Tibial nerve (tissue), 4 donors: ENCODE measurements at places on chromosomes 7 and 10.

GRCh38 chr7:110850224-110850623, 240.7 kb upstream of the LRRN3 start:
- DNase-seq: no peak

- no peak for DNase-seq
These were observed 31.1 kb upstream of the PLEKHS1 start for GRCh38 chr10:113720386-113720785.

DNA sequence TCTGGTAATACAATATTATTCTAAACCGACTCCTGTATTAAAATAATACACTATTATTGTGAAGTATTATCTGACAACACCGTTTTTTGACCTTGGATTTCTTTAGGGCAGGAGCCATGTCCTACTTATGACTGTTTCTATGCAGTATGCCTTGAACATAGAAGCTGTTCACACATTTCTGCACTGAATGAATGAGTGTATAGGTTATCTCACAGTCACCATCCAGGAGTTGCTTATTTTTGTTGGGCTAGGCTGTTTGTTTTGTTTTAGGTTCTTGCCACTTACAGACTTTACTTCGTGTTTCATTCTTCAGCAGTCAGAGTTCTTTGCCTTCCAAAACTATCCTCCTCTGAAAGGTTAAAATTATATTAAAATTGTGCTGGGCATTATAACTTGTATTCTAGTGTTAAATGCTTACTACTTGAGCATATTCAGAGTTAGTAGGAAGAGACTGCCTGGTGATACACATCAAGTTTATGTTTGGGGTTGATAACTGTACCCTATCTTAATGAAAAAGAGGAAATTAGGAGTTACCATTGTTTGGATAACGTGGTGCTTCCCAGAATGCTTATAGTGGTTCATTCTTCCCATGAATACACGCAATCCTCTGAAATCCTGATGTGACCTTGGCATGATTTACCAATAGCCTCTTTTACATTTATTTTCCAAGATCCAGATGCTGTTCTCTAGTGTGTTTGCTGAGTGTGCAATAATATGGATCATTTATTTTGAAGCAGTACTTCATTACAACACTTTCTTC, 1.7 kb downstream of the RALA start:
- no peak for DNase-seq

DNA sequence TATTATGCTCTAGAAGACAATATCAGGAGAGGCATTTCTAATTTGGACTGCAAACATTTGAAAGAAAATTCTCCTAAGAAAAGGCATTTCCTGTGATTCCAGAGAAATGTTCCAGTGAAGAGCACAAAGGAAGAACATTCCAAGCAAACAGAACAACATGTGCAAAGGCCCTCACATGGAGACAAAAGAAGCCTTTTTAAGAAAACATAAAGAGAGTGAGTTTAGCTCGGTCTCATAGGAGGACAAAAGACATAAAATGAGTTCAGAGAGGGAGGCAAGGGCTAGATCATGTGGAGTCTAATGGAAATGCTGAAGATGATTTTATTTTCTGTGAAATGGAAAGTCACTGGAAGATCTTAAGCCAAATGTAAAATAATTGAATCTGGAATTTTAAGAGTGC, 269.8 kb upstream of the HGF start:
- no peak for DNase-seq

DNA sequence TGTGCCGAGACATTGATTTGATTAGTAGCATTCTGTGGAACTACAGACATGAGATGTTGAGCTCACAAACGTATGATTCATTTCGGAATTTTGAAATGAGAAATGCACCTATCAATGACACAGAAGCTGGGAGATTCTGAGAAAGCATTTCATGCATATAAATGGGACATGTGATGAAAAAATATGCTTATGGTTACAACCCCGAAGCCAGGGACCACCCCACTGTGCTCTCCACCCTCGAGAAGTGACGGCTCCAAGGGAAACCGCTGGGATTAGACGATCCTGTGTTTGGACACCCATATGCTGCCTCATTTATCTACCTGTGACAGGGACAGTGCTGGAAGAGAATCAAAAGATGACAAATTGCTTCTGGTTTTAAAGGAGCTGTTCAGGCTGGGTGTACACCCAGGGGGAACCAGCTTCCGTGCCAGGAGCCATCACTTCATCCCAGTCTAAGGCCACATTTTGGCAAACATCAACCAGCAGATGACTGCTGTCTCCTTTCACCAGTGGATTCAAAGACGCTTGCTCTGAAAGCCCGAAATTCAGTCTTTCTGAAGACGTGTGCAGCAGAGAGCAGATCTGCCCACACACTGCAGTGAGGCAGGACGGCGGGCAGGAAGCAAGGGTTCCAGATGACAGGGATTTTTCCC, 109.9 kb downstream of the ATXN7L1 start:
- DNase-seq: no peak
